SJCRH30 (cell line): ENCODE measurements at places on chromosomes 3 and 15. TPM values are rescaled to one million over a fixed set of nuclear protein-coding genes. Genes with fewer than 3 reads are reported as not detected.

- DNase-seq, result no peak
Observed at GRCh38 chr3:45618081-45618509, 23.5 kb downstream of the LIMD1 start.

- no peak for DNase-seq
Observed at GRCh38 chr3:8624612-8625011, 20.0 kb downstream of the SSUH2 start.

Gene IL17RC
- 4.0 and 6.8 TPM in 2 replicates for total RNA-seq

- peak; percentile 24 for DNase-seq
Observed at GRCh38 chr3:193016437-193016901, 98.8 kb upstream of the MB21D2 start.

GRCh38 chr3:144585408-144585807 is 613.8 kb downstream of the DIPK2A start:
- DNase-seq, result peak; percentile 2

DNA sequence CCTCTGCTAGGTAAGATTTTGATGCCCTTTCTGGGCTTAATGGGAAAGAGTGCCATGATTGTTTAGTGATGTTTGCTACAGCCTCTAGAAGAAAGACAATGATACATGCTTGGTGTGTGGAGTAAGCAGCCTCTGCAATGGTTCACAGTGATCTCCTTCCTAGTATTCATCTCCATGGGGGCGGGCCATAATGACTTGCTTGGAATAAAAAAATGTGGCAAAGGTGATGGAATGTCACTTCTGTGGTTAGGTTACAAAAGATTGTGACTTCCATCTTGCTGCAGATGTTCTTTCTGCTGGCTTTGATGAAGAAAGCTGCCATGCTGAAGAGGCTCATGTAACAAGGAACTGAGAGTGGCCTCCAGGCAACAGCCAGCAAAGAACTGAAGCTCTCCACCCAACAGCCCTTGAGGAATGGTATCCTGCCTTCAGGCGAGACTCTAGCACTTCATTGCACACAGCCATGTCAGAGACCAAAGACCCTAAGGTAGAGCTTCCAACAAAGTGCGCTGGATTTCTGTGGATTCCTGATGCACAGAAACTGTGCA is 139.1 kb upstream of the LRIG1 start:
- no peak for DNase-seq

DNA sequence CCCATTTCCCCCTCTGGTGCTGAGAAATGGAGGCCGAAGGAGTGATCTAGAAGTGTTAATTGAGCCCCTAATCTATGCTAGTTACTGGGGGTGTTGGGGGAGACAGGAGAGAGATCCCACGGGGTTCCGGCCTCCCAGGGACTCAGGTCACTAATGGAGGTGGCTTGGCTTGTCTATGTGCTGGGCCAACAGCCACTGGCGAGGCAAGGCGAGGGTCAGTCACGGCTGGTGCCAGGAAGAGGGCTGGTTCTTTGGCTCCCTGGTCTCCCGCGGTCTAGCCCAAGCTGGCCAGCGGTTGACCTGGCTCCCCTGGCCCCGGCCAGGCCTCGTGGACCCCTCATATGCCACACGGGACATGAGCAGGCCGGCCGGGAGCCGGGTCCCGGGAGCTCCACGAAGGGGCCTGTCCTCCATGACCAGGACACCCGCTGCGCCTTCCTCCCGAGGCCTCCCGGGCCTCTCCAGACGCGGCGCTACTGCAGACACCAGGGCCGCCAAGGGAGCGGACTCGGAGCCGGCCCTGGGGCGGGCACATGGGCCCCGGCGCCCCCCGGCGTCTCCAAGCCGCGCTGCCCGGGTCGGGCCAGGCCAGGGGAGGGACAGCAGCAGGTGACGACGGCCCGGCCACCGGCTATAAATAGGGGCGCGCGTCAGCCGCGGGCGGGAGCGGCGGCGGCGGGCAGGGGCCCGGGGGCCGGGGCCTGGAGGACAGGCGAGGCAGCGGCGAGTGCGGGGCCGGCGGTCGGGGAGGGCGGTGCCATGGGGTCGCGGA is at the start of gene ALPK3:
Gene ALPK3 (plus strand): TSS at position 663 of the 772 bp plus-strand sequence. CDS start 97 bp downstream, at position 760.
- peak; percentile 84 for DNase-seq

Gene GOLGA8S
- 0.02 TPM in 1 of 2 replicates, not detected in the other for total RNA-seq

GRCh38 chr15:66178531-66178910 is 75.0 kb downstream of the MEGF11 start:
- DNase-seq, result no peak

DNA sequence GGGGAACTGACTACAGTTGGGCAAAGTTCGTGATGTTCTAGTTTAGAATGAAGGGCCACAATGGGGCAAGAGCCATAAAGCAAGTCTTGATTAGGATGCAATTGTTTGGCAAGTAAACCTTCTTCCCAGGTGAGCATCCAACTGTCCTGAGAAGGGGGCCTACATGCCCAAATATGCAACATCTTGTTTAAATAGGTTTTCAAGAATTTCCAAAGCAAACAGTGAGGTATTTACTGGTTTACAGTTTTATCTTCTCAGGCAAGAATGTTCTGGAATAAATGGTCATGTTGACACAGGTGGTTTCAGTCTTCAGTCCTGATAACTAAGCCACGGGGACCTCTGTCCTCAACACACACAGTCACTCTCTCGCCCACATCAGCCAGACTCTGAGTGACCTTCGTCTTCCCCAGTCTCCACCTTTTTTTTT is 90.3 kb upstream of the FAM174B start:
- no peak for DNase-seq

DNA sequence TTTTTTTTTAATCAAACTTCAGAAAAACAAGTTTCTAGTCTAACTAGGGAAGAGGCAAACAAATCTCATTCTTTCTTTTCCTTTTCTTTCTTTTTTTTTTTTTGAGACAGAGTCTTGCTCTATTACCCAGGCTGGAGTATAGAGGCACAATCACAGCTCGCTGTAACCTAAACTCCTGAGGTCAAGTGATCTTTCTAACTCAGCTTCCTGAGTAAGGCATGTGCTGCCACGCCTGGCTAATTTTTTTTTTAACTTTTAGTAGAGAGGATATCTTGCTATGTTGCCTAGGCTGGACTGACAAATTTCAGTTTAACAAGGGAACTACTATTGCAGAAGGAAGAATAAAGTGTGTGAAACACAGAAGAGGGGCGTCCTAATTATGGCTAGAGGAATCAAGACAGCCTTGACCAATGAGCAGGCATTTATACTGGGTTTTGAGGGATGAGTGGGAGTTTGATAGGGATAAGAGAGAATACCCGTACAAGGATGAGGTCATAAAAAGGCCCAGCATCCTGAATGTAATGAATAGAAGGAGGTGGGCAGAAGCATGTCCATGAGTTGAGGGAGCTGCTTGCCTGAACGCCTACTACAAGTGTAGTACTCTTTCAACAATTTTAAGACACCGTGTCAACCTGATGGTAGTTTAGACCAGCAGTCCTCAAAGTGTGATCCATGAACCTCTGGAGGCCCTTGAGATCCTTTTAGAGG is 6.7 kb upstream of the ZFAND6 start:
- no peak for DNase-seq

GRCh38 chr3:88058306-88058580 is 562 bp downstream of the CGGBP1 start:
- no peak for DNase-seq

Gene RUVBL1
- 133 and 135 TPM in 2 replicates for total RNA-seq

Gene ITIH3
- 0.28 TPM in 1 of 2 replicates, not detected in the other for total RNA-seq

Gene TRH
- not detected in 2 replicates for total RNA-seq

Gene MEIS2
- total RNA-seq, result 18.1 and 18.4 TPM in 2 replicates

- DNase-seq, result peak; percentile 41
Observed at GRCh38 chr3:192444096-192444790, 283.1 kb downstream of the FGF12 start.

DNA sequence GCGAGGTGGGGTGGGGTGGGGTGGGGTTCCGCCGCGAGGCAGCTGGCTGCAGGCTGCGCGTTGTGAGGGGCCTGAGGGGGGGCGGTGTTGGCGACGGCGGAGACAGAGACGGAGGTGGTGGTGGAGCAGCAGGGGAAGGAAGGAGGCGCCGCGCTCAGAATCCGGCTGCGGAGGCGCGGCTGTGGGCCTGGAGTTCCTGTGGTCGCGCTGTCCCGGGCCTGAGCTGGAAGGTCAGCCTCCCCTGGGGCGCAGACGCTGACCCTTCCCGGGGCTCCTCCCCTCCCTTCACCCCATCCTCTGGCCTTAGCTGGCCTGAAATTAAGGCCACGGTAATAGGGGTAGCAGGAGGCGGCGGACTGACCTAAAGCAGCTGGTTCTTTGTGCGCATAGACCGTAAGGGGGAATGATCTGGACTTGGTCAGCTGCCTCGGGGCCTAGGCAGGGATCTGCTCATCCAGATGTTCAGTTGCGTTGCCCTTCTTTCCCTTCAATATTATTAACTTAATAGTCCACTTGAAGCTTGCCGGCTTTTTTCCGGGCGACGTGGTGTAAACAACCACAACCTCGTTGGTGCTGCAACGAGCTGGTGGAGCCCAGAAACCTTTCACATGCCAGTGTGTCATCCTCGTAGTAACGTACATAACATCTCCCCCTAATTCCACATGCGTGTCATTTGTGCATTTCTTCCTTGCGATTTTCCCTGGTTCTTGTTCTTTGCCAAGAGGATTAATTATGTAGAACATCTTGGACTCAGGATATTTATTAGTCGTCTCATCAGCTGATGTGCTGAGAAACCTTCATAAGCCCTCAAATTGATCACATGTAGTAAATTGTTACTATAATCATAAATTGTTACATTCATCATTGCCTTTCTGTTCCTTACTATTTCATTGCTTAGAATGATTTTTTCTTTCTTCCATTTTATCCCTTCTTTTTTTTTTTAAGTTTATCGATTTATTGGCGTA is 626 bp downstream of the SEC62 start:
- DNase-seq, result peak; percentile 69

Gene RARRES1
- not detected in 2 replicates for total RNA-seq

DNA sequence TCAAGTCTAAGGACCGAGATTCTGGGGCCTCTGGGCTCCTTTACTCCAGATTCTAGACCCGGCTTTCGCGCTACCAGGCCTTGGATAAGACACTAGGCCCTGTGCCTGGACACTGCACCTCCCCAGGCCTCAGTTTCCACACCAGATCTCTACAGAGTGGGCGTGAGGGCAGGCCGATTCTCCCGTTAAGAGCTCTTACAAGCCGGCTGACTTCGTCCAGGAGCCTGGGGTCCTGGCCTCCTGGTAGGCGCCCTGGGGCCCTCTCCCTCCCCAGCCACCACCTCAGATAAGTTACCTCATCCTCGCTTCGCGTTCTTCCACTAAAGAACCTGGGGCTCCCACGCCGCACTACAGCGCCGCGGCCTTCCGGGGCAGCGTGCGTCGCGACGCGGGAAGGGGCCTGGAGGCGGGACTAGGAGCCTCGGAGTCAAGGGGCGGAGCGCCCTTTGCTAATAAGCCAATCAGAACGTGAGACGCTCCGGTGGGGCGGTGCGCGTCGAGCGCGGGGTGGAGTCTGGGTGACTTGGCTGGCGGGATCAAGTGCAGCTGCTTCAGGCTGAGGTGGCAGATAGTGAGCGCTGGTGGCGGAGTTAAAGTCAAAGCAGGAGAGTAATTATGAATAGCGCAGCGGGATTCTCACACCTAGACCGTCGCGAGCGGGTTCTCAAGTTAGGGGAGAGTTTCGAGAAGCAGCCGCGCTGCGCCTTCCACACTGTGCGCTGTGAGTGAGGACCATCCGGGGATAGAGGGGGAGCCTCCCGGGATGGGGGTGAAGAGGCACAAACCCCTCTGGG is at the start of the genes EAF2 and IQCB1:
Gene EAF2 (plus strand): TSS at position 539 of the 794 bp plus-strand sequence. CDS start 77 bp downstream, at position 616.
Gene IQCB1 (minus strand): TSS at position 390 of the 794 bp plus-strand sequence. CDS start 6,100 bp downstream, outside the sequence.
- peak; percentile 97 for DNase-seq

- no peak for DNase-seq
Observed at GRCh38 chr3:24485511-24485910, 9.1 kb downstream of the THRB start.

Gene KLF15
- total RNA-seq, result 3.2 and 3.3 TPM in 2 replicates

Gene RCN2
- 128 and 159 TPM in 2 replicates for total RNA-seq

- DNase-seq, result no peak
Observed at GRCh38 chr3:99118381-99118780, 216.9 kb upstream of the DCBLD2 start.
